ENCODE measurements at places on chromosomes 5 and 9.

- peak; percentile 41 for DNase-seq
Observed at GRCh38 chr9:111037708-111038330, 451 bp downstream of the LPAR1 start.

- DNase-seq = no peak
Observed at GRCh38 chr9:124602632-124603031, 95.4 kb upstream of the NR5A1 start.

DNA sequence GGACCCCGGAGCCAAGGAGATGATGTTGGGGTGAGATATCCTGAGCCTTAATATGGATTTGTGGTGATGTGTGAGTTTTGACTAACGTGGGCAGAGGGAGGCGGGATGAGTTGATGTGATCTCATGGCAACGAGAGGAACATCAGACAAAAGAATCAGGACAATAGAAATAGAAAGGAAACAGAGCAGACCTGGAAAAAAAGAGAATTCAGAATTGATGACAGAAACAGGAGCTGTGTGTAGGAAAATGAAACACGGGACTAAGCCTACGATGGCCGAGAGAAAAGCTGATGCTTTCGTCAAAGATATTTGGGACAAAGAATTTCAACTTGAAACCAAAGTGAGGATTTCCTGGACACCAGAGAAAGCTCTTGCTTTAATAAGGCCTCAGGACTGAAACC lies 10.9 kb downstream of the PRKACG start:
- DNase-seq = no peak

DNA sequence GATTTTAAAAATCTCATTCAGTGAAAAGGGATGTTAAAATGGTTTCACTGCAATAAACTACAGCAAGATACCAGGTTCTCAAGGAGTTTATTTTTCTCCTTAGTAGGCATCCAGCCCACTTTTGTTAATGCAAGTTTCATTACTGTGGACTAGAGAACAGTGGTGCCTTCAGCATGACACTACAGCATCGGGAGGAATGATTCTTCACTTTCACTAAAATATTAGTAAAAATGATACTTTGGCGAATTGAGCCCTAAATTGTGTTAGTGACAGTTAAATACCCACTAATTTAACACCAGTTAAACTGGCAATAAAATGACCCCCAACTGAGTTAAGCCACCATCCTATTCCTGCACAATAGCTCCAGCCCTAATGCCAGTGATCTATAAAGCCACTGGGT lies 152.2 kb upstream of the MPDZ start:
- no peak for DNase-seq

DNA sequence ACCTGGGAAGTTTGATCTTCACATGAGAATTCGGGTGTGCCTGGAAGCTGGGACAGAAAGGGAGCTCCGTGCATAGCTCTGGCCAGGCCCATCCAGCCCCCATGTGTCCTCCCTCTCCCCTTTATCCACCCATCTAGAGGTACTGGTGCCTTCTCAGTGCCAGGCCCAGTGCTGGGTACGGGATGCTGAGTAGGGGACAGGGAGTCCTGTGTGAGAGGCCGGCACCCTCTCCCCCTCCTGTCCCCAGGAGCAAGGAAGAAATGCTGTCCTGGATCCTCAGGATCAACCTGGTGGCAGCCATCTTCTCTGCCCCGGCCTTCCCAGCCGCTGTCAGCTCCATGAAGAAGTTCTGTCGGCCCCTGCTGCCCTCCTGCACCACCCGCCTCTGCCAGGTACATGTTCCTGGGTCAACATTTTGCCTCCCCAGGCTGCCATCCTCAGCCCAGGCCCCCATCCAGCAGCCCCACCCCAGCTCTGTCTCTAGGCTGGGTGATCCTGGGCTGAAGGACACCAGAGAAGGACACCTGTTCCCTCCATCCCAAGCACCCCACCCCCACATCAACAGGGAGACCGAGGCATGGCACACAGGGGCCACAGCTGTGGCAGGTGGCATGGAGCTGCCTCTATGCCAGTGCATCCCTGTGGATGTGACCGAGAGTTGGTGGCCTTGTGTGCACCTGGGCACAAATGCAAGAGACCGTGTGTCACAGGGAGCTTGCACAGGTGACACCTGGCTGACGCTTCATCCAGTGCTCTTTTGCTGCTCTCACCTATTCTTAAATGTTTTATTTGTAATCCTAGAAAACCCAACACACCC lies 43.0 kb downstream of the PSD2 start:
- DNase-seq = no peak

DNA sequence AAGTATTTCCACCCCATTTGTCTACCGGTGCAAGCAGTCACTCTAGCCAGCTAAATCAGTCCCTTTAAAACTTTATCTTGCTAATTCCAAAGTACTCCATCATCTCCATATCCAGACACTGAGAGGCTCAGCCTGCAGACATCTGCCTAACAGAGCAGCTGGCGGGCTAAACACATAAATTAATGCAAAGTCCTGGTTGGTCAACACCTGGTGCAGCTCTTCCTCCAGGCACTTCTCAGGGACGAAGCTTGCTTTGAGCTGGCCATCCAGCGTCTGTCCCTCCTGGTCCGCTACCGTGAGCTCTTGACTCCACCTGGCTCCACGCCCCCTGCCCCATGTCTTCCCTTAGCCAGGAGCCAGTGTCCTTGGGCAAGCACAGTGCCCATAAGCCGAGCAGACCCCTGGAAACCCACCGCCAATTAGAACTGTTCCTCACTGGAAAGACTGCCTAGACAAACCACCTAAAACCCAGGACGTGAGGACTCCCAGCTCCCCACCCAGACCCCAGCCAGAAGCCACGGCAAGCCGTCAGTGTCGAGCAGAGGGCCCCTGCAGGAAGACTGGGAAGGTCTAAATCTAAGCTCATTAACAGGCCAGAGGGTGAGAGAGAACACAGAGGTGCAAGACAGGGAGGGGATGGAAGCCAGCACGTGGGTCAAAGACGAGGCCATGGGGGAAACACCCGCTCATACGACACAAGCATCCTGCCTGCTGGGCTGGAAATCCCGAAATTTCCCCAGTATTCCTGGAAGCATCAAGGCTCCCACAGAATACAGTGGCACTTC lies 120.0 kb downstream of the COL23A1 start:
- no peak for DNase-seq

GRCh38 chr5:137389042-137389441 lies 110.1 kb downstream of the SPOCK1 start:
- DNase-seq = no peak

DNA sequence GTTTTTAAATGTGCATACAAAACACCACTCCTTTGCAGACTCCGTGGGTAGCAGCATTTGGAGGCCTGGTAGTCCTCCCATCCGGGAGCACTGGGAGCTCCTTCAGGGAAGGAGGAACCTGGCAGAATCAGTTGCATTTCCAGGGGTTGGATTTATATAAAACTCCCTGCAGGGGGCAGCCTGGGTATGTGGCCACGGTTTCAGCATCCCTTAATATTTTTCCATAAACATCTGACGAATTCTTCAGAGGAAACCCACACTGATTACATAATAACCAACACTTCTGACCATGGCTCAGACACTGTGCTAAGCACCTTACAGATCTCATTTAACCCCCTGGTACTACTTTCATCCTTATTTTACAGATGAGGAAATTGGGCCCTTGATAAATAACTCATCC lies 6.1 kb upstream of the AFAP1L1 start:
- peak; percentile 45 for DNase-seq

GRCh38 chr5:17343675-17344074 lies 126.2 kb downstream of the BASP1 start:
- peak; percentile 91 for DNase-seq

GRCh38 chr9:22008384-22008716 lies 755 bp downstream of the CDKN2B start:
- DNase-seq = no peak

DNA sequence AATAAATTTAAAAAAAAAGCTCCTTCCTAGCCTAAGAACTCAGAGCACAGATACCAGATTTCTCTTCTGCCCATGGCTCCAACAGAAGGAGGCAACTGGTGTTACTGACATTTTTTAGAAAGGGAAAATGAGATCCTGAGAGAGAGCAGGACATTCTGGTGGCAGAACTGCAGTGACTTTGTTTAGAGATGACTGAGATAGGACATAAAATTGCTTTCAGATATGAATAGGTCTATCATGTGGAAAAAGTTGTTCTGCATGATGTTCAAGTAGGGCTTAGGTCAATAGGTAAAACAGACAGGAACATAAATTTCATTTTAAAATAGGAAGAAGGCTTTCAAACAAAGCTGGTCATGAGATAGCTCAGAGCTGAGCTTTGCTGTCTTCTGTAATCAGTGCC lies 49.6 kb downstream of the NIPAL4 start:
- no peak for DNase-seq

DNA sequence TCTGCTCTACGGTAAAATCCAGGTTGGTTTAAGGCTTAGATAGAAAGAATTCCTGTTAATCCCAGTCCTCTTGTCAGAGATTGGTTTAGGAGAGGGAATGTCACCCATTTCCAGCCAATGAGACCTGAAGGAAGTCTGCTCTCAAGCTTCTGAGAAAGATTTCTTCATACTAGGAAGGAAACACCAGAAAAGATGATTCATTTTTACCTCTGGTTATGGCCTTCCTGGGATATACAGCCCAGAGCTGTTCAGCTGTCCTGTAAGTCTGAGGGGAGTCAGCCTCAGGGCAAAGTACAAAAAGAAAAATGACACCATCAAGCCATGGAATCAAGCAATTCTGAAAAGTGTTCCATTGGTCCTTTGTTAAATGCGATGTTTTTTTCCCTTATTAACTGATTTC lies 18.6 kb upstream of the CFAP95 start:
- DNase-seq = no peak

GRCh38 chr9:130215341-130216119 lies 43.3 kb downstream of the NCS1 start:
- peak; percentile 60 for DNase-seq

DNA sequence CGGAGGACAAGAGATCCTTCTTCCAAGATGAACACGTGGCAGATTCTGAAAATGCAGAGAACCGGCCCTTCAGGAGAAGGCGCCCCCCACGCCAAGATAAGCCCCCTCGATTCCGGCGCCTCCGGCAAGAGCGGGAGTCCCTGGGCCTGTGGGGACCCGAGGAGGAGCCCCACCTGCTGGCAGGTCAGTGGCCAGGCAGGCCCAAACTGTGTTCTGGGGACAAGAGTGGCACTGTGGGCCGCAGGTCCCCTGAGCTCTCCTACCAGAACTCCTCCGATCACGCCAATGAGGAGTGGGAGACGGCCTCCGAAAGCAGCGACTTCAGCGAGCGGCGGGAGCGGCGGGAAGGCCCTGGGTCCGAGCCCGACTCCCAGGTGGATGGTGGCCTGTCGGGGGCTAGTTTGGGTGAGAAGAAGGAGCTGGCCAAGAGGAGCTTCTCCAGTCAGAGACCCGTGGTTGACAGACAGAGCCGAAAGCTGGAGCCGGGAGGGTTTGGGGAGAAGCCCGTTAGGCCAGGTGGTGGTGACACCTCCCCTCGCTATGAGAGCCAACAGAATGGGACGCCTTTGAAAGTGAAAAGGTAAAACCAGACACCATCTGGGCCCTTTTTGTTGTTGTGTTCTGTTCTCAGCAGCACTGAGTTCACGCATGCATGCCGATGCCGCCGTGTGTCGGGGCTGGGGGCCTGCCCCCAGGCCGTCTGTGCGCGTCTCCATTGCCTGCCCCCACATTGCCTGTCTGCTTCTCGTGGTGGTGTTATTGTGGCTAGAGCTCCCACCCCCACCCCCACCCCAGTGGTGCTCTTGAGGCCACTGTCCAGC lies 26.6 kb upstream of the POMT1 start:
- no peak for DNase-seq
